Activated T-cell treated with anti-CD3 and anti-CD28 coated beads, Interleukin-2, amount 50 U/mL, for 72 hours (primary cell): ENCODE measurements at places on chromosomes 1 and 21. TPM values are rescaled to one million over a fixed set of nuclear protein-coding genes. Genes with fewer than 3 reads are reported as not detected.

OR6K3 gene
- not detected for total RNA-seq

RBBP5 gene
- total RNA-seq: 28.4 TPM

DNA sequence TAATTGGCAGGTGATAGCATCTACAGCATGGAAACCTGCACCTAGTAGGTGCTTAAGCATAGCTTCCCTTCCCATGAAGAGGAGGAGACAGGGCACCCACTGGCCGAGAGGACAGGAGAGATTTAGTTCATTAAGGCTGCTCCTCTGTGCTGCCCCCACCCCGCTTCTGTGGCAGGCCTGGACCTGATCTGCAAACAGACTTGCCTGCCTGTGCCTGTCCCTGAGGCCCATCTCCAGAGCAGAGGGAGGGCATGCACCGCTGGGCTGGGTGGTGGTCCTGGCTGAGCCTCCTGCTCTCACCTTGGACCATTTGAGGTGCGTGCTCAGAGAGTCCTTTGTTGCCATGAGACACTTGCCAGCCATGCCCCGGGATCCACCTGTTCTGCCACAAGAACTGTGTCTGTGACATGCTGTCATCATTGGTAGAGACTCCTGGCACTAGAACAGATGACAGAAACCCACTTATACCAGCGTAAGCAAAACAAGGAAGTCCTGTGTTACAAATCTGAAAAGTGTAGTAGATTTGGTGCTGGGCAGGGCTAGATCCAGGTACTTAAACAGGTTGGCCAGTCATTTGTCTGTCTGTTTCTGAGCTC lies 55.6 kb downstream of the PTPRF start:
- DNase-seq: no peak

- DNase-seq: peak; percentile 18
These were observed 102.6 kb downstream of the KIAA0319L start for GRCh38 chr1:35454616-35455015.

DNA sequence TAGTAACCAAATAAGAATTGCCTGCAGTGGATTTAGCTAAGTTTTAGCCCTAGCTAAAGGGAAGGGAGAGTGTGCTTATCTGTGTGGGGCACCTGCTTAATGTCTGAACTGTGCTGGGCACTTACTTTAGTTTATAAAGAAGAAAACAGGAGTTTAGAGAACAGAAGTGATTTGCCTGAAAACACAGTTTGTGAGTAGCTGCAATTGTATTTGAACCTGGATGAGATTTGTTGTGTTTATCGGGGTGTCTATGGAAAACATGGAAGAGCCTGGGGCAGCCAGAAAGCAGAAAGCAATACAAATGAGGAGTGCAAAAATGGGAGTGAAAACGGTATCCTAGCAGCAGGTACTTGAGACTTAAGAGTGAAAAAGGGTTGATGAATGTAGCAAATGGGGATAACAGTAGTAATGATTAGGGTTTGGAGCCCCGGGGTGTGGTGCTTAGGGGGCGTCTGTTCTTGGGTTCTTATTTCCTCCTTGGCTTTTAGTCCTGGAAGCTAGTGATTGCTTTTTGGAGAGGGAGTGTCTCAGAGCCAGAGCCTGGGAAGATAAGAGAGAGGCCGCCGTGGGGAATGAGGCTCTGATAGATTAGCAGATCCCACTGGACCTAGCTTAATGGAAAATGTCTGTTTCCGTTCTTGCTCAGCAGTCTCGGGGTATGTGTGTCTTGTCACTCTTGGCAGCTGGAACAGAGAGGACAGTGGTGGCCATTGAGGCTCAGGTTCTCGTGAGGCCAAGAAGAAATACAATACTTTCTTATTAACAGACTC lies 5.6 kb downstream of the PRCC start:
- no peak for DNase-seq

DNA sequence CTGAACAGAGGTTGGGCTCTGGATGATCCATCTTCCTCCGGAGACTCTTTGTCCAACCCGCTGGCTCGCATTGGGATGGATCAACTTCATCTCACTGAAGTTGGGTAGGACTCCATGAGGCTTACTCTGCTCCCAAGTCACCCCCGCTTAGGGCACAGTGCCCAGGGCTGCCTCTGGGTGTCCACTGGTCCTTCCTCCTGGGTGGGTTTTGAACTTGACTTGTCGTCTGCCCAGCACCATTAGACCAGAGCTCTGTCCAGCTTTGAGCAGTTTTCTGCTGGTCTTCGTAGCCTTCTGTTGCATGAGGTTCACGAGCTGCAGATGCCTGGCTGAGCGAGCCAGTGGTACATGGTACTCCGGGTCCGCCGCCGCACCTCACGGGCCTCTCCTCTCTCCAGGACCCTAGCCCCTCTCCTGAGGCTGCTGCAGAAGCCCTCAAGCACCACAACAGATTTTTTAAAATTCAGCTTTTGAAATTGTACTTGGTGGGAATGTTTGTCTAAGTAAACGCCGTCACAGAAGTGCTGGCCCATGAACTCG lies 33.8 kb upstream of the COL6A1 start:
- DNase-seq: no peak
